ENCODE measurements at places on chromosomes 7 and 10. TPM values are rescaled to one million over a fixed set of nuclear protein-coding genes. Genes with fewer than 3 reads are reported as not detected.

The CLCN1 gene
- not detected for total RNA-seq

The CTAGE4 gene
- total RNA-seq: 2.3 TPM

The SCIN gene
- total RNA-seq: 3.6 TPM

The ACBD7 gene
- 1.8 TPM for total RNA-seq

The CALML5 gene
- total RNA-seq: not detected

The CABCOCO1 gene
- 0.82 TPM for total RNA-seq

The CHN2 gene
- total RNA-seq: 14.3 TPM

The FAM241B gene
- total RNA-seq: 1.7 TPM

The CARD11 gene
- total RNA-seq: 0.57 TPM

The LAMB1 gene
- total RNA-seq: 285 TPM

The CYTH3 gene
- 84.0 TPM for total RNA-seq

The GIMAP5 gene
- total RNA-seq: 89.7 TPM

The NANOS1 gene
- 78.6 TPM for total RNA-seq

The TSPAN33 gene
- total RNA-seq: 7.7 TPM

The COX15 gene
- total RNA-seq: 33.0 TPM

The UTF1 gene
- not detected for total RNA-seq

The AKR1B15 gene
- total RNA-seq: 2.0 TPM

The LRRC4 gene
- total RNA-seq: 2.4 TPM

The ZNF722 gene
- not detected for total RNA-seq

The GBX1 gene
- not detected for total RNA-seq

The ITPRID1 gene
- not detected for total RNA-seq

The ASIC3 gene
- total RNA-seq: 1.1 TPM

Data from subcutaneous adipose tissue (tissue), 4 donors.